ENCODE measurements at places on chromosomes 5 and 9.

- no peak for DNase-seq
These were observed 274.7 kb downstream of the GABRB2 start for GRCh38 chr5:161271816-161272215.

DNA sequence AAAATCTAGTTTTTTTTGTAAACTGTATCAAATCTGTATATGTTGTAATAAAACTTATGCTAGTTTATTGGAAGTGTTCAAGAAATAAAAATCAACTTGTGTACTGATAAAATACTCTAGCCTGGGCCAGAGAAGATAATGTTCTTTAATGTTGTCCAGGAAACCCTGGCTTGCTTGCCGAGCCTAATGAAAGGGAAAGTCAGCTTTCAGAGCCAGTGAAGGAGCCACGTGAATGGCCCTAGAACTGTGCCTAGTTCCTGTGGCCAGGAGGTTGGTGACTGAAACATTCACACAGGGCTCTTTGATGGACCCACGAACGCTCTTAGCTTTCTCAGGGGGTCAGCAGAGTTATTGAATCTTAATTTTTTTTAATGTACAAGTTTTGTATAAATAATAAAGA, 24.3 kb downstream of the HMGCR start:
- DNase-seq, result no peak

GRCh38 chr5:566636-567309, 42.5 kb upstream of the SLC9A3 start:
- DNase-seq, result no peak

GRCh38 chr5:147534172-147534951, 24.5 kb upstream of the DPYSL3 start:
- DNase-seq, result no peak

GRCh38 chr5:163846512-163846911, 341.1 kb downstream of the MAT2B start:
- DNase-seq, result no peak

- DNase-seq, result no peak
These were observed 115.6 kb upstream of the CPEB4 start for GRCh38 chr5:173772384-173773059.

- no peak for DNase-seq
These were observed 347.0 kb downstream of the NTRK2 start for GRCh38 chr9:85016384-85017006.

DNA sequence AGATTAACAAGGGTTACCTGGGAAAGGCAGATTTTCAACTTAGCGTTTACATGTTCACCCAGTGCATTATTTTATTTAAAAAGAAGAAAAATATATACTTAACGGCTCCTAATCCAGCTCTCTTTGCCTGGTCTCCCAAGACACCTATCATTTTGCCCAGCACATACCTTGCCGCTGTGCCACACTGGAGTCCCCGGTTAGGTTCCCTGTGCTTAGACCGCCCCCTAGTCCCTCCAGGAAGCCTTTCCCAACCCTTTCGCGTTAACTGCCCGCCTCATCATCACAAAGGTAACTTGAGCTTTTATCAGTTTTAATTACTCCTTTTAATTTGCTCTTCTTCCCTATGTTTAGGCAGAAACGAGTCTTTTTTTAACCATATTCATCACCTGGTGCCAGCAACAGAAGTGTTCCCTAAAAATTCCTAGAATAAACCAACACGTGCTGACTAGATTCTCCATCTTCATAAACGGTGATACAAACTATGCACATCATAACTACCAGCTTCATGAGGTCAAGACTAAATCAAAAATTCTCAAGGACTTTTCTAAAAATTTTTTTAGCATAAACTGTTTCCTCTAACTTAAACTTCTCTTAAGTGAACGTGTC, 19.7 kb downstream of the DNAJA1 start:
- DNase-seq, result no peak

DNA sequence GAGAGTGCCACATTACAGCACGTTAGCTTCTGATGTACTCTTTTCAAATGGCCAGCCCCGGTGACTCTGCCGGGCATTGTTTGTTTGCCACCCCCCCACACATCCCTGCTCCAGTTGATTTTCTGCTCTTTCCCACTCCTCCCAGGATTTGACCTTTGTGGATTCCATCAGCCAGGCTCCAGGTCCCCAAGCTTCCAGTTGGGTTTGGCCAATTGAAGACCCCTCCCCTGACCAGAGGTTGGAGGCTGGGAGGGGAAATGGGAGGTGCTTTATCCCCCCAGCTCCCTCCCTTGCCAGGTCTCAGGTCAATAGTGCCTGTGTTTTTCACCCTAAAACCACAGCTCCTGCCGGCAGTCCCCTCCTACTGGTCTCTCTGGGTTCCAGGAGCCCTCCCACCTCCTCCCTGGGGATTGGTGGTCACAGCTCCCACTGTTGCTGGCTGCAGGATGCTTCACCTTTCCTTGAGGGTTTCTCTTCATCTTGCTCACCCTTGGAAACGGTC, 34.9 kb downstream of the IRF1 start:
- no peak for DNase-seq

GRCh38 chr5:143128412-143129071, 274.9 kb downstream of the NR3C1 start:
- no peak for DNase-seq

DNA sequence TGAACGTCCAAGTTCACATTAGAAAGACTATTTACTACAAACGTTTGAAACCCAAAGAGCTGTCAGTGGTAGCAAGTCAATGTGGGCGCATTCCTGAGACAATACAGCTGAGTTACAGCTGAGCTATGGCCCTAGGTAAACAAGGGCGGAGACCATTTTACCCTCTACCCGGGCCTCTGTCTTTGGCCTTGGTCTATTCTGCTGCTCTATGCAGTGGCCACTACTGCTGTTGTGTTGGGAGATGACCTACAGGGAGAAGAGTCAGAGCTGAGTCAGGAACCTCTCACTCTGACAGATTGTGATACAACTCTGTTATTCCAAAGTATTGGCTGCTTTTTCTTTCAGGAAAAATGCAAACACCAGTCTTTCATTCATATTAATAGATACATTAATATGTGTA, 700.6 kb downstream of the SEMA5A start:
- DNase-seq, result no peak

- no peak for DNase-seq
These were observed 192.9 kb upstream of the SLC27A6 start for GRCh38 chr5:128772356-128772755.

DNA sequence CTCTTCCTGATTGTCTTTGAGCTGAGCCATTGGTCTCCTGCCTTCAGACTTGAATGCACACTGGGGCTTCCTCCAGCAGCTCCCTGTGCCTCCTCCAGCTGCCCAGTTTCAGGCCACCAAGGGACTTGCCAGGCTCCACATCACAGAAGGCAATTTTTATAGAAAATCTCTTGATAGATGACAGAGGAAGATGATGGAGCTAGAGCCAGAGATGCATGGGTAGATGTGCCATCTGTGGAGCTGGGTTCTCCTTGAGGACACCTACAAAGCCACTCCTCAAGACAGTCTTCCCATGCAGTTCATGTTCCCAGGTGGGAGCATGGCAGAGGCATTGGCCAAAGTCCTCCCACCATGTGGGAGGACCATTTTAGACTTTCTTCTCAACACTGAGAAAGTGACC, 239.6 kb upstream of the IRX1 start:
- DNase-seq, result no peak

DNA sequence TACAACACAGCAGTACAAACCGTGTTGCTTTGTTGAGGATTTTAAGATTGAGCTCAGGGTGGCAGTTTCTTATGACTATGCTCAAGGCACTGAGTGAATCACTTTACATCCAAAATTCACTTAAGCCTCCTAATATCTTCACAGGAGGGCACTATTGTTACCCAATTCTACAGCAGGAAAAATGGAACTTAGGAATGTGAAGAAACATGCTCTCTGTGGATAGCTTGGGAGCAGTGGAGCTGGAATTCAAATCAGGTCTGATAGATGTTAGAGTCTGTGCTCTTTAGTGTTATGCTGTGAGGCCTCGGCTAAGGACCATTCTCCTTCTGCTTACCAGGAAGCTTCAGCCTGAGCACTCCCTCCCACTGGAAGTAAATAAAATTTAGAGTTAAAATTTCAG, 18.7 kb upstream of the HMHB1 start:
- no peak for DNase-seq

GRCh38 chr9:114396558-114397218, 8.9 kb upstream of the AKNA start:
- DNase-seq, result no peak

GRCh38 chr5:146671561-146672295, 155.7 kb upstream of the GPR151 start:
- DNase-seq, result no peak

- DNase-seq, result no peak
These were observed 8.0 kb downstream of the GLIPR2 start for GRCh38 chr9:36144309-36145232.

DNA sequence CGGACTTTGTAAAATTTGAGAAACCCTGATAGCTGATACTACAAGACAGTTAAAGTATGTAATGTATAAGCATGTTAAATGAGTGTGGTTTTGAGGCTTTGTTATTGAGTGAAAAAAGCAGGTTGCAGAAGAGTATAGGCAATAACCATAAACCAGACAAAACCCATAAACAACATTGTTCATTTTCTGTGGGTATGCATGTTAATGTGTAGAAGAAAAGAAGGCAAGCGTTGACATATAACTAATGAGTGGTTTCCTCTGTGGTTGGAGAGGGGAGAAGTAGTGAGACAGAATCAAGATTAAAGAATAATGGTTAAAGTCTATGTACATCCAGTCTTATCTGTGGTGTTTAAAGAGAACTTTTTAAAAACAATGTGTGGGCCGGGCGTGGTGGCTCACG, 26.2 kb downstream of the RAD23B start:
- no peak for DNase-seq

DNA sequence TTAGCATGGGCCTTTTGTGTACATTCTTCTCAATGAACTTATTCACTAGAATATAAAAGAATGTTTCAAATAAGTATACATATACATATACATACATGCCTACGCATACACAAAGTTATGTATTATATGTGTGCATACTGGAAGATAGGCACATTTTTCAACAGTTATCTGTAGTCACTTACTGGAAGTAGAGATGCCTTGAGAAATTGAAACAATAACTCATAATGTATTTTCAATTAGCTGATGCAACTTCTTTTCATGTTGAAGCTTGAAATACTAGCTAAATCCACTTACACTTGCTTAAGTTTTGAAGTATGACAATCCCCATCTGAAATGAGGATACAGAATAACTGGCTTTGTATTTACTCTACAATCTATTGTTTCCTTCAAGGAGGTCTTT, 469.0 kb upstream of the PTGER4 start:
- DNase-seq, result no peak

All from T follicular helper cell (primary cell).